Lower leg skin (tissue), 4 donors: ENCODE measurements at places on chromosomes 2 and 18. TPM values are rescaled to one million over a fixed set of nuclear protein-coding genes. Genes with fewer than 3 reads are reported as not detected.

FEV gene
- total RNA-seq: not detected

ALPI gene
- total RNA-seq: not detected

RAB31 gene
- total RNA-seq: 12.2 TPM

DPYSL5 gene
- not detected for total RNA-seq

IL1R1 gene
- 45.8 TPM for total RNA-seq

CYP1B1 gene
- total RNA-seq: 19.3 TPM

UGT1A8 gene
- not detected for total RNA-seq

RND3 gene
- total RNA-seq: 45.3 TPM

SPP2 gene
- not detected for total RNA-seq

DNA sequence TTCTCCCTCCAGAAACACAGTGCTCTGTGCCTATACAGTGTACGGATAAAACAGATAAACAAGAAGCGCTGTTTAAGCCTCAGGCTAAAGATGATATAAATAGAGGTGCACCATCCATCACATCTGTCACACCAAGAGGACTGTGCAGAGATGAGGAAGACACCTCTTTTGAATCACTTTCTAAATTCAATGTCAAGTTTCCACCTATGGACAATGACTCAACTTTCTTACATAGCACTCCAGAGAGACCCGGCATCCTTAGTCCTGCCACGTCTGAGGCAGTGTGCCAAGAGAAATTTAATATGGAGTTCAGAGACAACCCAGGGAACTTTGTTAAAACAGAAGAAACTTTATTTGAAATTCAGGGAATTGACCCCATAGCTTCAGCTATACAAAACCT lies 70.7 kb downstream of the TANK start:
- DNase-seq: no peak

- DNase-seq: no peak
These were observed 4.9 kb downstream of the QPCT start for GRCh38 chr2:37349231-37349860.

DNA sequence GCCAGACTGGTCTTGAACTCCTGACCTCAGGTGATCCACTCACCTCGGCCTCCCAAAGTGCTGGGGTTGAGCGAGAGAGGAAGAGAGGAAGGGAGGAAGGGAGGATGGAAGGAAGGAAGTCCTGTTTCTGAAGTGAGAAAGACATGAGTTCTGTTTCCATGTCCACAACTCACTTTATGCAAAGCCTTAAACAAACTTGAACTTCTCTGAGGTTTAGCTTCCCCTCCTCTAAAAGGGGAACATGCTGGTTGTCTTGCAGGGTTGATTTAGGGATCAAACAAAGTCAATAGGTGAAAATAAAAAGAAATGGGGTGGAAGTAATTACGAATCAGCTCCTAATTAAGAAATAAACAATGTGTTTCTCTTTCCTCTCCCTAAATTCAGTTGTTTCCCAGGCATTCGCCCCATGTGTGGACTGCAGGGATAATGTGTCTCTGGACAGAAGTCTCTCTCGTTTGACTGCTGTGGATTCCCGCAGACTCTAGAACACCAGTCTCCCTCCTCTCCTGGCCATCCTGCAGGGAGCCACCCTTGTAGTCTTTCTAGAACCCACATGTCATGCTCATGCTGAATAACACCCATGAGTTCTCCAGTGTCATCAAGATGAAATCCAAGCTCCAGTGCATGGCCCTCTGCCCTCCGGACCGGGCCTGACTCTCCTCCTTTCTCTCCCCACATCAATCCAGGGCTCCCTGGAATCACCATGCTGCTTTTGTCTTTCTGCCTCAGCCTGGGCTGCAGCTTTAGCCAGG lies 229.3 kb upstream of the TRIB2 start:
- no peak for DNase-seq

- DNase-seq: no peak
These were observed 16.8 kb upstream of the SLC1A4 start for GRCh38 chr2:64972426-64972825.

DNA sequence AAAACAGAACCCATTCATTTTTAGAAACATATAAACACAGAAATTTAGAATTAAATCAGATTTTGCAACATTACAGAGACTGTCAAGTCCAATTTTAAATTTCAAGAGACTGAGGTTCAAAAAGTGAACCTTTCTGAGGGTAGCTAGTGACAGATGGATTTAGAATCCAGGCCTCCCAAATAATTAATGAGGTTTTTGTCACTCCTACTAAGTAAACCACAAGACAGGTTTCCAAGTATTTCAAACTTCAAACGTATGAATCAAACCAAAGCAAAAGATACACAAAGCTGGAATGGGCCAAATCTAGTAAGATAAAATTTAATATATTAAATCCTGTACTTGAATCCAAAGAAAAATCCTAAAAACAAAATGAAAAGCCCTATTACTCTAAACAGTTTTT lies 25.3 kb downstream of the PPP4R3B start:
- no peak for DNase-seq

- DNase-seq: no peak
These were observed 289.9 kb downstream of the SLC8A1 start for GRCh38 chr2:40161986-40162385.

GRCh38 chr2:6159606-6160005 lies 467.4 kb downstream of the SOX11 start:
- no peak for DNase-seq

DNA sequence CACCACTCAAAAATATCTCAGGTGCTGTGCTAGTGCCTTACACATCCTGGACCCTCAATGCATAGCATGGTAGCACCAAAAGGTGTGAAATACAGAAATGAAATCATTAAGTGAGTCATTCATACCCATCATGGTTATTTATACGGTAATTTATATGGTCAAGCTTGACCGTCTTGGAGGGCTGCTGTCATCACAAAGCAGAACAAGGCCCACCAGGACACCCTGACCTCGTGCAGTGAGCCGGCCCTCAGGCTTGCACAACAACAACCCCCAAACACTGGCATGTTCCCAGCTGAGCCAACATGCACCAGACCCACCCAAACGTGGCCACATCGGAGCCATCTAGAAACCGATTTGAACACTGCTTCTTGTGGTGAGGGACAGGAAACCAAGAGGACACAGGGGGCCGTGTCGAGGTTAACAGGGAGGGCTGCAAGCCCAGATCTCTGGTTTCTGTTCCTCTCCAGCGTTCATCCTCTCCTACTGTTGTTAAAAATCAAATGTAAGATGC lies 378.5 kb upstream of the ID2 start:
- DNase-seq: peak; percentile 75

GRCh38 chr2:1847846-1848598 lies 103.7 kb upstream of the PXDN start:
- no peak for DNase-seq

- no peak for DNase-seq
These were observed 109.7 kb downstream of the MBD5 start for GRCh38 chr2:148130581-148130980.

GRCh38 chr2:151238527-151239487 lies 22.9 kb downstream of the RBM43 start:
- peak; percentile 63 for DNase-seq

GRCh38 chr18:55275039-55275901 lies 312.7 kb downstream of the TCF4 start:
- DNase-seq: no peak

DNA sequence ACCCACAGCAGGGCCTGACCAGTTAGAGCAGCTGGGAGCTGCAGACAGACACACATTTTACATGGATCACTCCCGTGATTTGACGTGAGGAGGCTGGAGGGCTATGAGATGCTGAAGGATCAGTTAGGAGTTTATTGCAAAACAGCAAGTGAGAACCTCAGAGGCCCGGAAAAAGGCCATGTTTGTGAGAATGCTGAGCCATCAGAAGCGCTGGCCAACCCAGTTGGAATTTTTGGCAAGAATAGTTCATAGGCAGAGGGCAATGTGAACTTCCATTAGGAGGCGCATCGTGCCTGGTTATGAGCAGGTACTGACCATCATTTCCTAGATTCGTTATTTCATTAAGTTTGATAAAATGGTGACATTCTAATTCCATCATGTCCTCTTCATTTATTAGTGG lies 23.3 kb upstream of the LMAN1 start:
- no peak for DNase-seq

DNA sequence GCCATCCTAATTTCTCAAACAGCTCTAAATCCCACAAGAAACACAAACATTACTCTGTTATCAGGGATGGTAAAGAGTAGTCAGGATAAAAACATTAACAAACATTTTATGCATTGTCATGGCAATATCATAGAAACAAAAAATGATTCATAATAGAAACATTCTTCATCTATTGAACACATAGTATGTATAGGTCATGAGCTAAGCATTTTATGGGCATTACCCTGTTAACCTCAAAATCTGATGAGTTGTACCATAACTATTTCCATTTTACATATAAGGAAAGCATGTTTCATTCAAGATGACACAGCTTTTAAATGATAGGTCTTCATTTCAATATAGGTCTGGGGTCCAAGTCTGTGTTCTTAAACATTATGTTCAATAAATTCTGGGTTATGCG lies 344.9 kb downstream of the RND3 start:
- DNase-seq: no peak

GRCh38 chr2:45814951-45815621 lies 163.6 kb downstream of the PRKCE start:
- DNase-seq: no peak

- DNase-seq: no peak
These were observed 778 bp downstream of the BBS5 start for GRCh38 chr2:169480079-169480465.

DNA sequence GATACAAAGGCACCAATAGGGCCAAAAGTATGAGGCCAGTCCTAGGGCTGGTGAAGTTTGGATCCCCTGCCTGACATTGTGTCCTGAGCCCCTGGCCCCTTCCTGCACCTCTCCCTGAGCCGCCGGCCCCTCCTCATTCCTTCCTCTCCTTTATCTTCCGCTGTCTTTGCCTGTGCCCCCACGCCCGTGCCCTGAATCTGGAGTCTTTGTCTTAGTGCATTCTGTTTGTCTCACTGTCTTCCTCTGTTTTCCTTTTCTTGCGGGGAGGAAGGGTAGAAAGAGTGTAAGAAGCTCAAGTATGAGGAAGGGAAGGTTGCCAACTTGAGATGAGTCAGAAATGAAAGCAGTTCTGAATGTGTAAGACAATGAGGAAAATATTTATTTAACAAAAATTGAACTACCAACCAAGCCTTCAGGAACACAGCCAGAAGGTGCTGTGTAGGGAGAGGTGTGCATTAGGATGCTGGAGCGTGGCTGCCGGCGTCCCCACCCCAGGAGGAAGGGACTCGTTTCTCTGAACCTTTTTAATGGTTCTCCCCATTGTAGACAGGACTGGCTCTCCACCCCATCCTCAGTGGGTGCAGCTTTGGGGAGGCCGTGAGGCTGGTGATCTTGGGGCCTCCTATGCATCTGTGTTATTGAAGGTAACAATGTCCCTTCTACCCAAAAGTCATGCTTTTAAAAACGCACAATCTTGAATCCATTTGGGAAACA lies 133.1 kb downstream of the NEDD4L start:
- peak; percentile 58 for DNase-seq

DNA sequence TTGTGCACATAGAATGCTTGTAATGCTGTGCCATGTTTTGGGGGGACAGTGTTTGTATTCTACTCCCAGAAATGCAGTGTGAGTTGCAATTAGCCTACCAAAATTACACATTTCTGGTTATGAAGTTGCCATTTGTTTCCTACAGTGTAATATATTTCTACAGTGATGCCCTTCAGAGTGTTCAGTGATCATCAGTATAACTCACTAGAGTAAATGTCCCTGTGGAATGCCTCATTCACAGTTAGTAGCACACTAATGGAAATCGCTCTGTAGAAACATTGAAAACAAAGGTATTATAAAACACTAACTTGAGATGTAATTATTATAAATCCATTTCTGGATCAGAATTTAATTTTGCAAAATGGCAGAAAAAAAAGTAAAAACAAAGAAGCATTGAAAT lies 498.7 kb downstream of the PTPRM start:
- DNase-seq: no peak

DNA sequence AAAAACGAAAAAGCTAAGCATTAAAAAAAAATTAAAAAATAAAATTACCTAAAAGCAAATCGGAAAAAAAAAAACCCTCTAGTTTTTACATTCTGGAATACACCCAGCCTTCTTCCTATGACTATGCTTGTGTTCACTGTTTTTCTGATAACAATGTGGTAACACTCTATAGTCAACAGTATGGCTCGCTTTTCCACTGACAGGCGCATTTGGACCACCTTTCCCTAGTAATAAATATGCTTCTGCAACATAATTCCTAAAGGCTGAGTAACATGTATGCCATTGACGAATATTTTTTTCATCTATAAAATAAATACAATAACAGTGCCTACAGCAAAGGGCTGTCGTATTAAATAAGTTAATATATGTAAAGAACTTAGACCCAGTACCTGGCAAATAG lies 27.9 kb downstream of the NOL10 start:
- no peak for DNase-seq

DNA sequence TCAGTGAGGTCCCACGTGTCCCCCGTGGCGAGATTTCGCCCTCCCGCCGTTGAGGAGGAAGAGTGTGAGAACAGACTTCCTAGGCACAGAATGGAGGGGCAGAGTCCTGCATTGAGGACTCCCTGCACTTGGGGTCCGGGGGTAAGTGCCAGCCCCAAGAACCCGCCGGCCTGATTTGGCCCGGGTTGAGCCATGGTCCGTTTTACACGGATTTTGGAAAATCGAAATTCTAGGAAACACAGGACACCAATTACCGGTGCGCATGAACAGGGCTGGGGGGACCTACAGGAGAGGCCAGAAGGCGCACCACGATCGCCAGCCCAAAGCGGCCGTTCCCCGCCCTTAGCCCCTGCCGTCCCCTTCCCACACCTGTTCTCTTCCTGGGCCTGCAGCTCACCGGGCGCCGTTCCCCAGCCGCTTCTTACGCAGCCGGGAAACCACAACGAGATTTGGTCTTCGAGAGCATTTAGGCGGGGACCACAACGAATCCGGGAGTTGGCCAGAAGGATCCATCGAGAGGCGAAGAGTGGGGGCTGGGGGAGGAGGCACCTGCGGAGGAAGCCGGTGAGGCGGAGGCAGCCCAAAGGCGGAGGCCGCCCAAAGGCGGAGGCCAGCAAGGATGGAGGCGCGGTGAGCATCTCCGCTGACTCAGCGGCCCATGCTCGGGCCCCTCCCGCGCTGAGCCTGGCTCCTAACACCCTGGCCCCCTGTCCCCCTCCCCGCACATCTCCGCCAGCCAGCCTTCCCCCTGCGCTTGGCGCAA lies 464 bp upstream of the TLX2 start:
- no peak for DNase-seq

GRCh38 chr2:16614314-16614860 lies 51.2 kb downstream of the CYRIA start:
- DNase-seq: no peak

- no peak for DNase-seq
These were observed 39.8 kb upstream of the C2orf15 start for GRCh38 chr2:99101697-99102096.

GRCh38 chr2:218261423-218262236 lies 815 bp downstream of the GPBAR1 start:
- DNase-seq: no peak
